T1000 (cell line): ENCODE measurements at places on chromosomes 1 and 21.

DNA sequence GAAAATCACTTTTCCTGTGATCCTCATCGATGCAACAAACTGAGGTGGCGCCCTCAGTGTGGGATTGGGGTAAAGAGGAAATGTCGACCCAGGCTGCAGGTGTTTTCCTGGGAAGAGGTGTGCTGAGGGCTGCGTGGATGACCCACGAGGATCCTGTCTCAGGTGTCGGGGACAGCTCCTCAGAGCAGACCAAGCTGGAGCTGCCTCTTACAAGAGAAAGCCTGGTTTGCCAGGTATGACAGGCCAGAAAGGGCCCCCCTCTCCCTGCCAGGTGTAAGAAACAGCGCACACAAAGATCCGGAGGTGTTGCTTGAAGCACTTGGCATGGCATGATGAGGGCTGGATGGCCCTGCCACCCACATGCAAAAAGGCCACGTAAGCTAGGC lies 12.6 kb downstream of the FHAD1 start:
- DNase-seq: no peak

DNA sequence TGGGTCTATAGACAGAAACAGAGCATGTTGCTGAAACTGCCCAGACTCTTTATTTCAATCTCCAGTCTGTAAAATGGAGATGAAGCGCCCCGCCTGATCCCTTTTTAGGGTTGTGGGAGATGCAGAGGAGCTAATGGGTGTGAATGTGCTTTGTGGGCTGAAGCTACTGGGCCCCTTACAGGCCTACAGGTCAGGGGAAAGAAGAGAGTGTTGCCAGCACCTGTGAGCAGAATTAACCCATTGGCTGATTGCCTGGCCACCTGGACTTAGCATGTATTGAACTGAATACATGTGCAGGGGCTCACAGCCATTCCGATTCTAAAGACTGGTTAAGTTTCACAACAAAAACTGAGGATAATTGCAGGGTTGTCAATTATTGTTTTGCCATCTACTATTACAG lies 13.9 kb upstream of the ATF3 start:
- DNase-seq: no peak

GRCh38 chr1:223645903-223646302 lies 19.6 kb downstream of the CAPN8 start:
- DNase-seq: no peak

- no peak for DNase-seq
These were observed 108.2 kb downstream of the LTN1 start for GRCh38 chr21:28884481-28884880.

- DNase-seq: no peak
These were observed 84.4 kb upstream of the RAB4A start for GRCh38 chr1:229186373-229187056.

DNA sequence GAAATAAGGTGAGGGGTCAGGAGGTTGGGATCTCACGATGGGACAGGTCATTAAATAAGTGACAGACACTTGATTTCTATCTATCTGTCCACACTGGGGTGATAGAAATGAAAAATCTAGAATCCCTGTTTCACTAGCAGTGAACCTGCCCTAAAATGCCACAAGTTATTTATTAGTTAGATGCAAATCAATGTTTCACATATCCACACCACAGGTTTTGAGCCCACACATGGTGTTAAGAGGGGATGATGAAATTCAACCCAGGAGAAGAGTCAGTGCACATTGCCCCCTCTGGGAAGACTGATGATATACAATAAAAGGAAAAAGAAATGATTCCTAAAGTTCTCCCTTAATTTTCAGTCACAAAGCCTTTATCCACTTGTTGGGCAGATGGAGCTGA lies 10.1 kb upstream of the NTPCR start:
- no peak for DNase-seq

GRCh38 chr1:177854951-177855350 lies 114.9 kb downstream of the SEC16B start:
- DNase-seq: no peak

- DNase-seq: no peak
These were observed 16.3 kb downstream of the TAL1 start for GRCh38 chr1:47215713-47216112.

- no peak for DNase-seq
These were observed 4.3 kb downstream of the RNF2 start for GRCh38 chr1:185049670-185050069.
